ENCODE measurements at places on chromosomes 12 and 14.

DNA sequence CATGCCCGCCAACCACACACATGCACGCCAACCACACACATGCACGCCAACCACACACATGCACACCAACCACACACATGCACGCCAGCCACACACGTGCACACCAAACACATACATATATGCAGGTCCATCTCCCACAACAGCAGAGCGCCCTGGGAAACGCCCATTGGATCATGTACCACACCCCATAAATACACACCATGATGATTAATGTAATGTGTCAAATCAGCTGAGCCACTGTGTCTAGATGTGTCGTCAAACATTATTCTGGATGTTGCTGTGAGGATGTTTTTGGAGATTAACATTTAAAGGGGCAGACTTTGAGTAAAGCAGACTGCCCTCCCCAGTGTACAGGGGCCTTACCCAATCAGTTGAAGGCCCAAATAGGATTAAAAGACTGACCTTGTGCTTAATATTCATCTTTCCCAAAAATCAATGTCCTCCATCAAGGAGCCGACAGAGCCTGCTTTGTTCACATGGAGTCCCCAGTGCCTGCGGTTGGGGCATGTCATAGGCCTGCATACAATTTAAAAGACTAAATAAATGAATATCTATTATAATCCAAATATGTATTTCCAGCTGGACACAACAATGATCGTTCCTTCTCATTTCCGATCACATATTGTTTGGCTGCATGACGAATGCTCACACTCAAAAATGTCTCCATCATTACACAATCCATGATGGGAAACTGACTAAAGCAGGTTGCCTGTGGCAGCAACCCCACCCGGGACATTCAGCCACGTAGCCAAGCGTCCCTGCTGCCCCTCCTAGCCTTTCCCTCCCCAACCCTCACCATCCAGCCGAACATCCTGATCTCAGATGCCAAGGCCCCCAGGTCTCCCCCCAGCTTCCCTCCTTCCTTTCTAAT lies 23.2 kb upstream of the BDKRB2 start:
- DNase-seq = no peak

- DNase-seq = no peak
These were observed 42.9 kb downstream of the FBXL14 start for GRCh38 chr12:1551496-1551895.

DNA sequence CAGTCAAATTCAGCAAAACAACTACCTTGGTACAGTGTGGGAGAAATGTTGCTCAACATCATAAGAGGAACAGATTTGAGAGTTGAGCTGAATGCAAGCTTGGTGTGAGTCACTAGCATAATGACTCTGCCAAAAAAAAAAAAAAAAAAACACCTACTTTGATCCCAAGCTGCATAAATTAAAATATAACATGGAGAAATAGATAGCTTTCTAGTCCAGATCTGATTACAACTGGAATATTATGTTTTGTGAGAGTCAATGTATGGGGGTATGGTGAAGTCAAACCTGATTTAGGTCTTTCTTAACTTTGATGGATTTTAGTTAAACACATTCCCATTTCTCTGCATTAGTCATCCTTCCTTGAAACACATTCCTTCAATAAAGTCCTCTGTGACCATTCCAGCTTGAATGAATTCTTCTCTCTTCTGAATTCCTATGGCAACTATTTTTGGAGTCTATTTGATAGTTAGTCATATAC lies 188.1 kb downstream of the SLC5A8 start:
- DNase-seq = peak; percentile 77

GRCh38 chr12:51590347-51591015 lies 552 bp upstream of the SCN8A start:
- peak; percentile 44 for DNase-seq

DNA sequence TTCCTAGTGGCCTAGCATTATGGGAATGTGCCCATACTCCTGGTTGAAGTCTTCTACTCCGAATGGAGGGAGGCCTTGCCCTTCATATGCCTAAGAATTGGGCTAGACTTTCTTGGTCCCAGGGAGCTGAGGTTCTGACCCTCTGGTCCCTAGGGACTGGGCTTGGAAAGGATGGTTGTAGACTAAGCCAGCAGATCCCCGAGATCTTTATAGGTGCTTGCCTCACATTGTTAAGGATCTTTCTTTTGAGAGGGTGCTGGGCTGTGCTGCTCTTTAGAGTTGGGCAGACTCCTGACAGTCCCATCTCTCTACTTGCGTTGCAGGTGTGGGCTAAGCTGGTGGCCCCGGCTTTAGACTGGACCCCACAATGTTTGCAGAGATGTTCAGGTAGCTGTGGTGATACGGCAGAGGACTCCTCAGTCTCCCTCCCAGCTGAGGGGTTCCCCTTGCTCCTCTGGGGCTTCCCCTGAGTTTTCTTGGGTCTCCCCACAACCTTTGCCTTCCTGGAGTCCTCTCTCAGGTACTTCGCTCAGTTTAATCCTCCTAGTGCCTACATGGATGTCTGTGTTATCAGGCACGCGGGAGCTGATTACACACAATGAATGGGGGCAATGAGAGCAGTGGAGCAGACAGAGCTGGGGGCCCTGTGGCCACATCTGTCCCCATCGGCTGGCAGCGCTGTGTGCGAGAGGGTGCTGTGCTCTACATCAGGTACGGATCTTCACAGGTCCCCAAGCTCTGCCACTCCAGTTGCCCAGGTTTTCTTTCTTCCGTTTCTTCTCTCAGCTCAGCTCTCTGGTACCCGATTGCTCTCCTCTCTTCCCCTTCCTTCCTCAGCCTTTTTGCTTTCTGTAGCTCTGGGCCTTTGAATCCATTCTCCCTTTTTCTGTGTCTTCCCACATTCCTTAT lies 1.3 kb downstream of the MBD6 start:
- DNase-seq = no peak

- no peak for DNase-seq
These were observed 86.9 kb upstream of the IGF1 start for GRCh38 chr12:102567031-102567985.

DNA sequence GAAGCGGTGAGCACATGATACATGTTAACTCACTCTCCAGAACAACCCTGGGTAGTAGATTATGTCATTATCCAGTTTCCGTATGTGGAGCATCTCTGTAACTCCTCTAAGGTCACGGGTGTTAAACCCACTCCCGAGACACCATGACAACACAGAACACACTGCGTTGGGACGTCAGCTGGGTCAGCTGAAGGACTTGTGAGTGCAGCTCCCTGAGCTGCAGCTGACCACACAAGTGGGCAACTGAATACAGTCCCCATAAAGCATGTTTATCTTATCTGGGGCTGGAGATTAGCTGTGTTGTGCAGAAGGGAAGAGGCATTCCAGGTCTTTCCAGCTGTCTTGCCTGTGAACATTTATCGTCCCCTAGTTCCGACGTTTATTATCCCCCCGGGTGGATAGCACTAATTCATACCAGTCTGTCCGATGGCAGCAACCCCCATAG lies 211.5 kb downstream of the CHST11 start:
- DNase-seq = peak; percentile 44

DNA sequence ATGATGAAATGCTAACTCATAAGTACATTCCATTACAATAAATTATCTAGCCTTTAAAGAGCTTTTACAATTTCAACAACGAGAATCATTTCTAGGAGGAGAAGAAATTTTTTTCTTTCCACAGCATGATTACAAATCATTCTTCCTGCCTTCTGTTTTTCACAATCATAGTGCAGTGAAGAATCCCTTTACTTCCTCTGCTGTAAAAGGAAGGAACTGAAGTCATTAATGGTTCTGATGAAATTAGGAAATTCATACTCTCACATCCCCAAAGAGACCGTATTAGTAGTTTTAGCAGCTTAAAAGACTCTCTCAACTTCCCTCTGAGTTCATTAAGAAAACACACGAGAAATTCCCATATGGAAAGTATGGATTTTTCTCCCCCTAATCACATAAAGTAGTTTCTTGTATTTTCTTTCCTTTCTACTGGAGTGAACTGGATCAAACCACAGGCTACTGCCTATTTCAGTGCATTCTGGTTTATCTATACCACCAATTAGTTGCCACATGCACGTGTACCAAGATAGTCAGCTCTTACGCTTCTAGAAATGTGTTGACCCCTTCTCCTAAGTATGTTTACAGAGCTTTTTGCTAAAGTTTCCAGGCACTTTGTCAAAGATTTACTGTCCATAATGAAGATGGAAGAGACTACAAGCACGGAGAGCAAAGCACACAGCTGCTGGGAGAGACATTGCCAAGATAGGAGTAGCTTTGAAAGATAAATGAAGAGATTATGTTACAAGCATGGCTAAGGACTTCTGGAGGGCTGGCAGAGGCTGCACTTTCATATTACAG lies 58.9 kb upstream of the KITLG start:
- no peak for DNase-seq

Measured in H4 (cell line).